ENCODE measurements at places on chromosomes 2 and 18. TPM values are rescaled to one million over a fixed set of nuclear protein-coding genes. Genes with fewer than 3 reads are reported as not detected.

The LYG1 gene
- total RNA-seq, result 0.51 TPM

The IHH gene
- total RNA-seq, result not detected

The HOXD12 gene
- total RNA-seq, result not detected

The TUBA3E gene
- total RNA-seq, result not detected

The PAIP2B gene
- total RNA-seq, result 2.3 TPM

The KLHL14 gene
- 3.3 TPM for total RNA-seq

The FZD7 gene
- total RNA-seq, result 38.5 TPM

The NT5DC4 gene
- not detected for total RNA-seq

The CAVIN2 gene
- 3.0 TPM for total RNA-seq

The FHL2 gene
- total RNA-seq, result 398 TPM

The ANKRD29 gene
- total RNA-seq, result 0.81 TPM

The RAB31 gene
- 33.3 TPM for total RNA-seq

The IL1RL1 gene
- total RNA-seq, result under 0.01 TPM

The ABI2 gene
- total RNA-seq, result 49.7 TPM

The LCT gene
- total RNA-seq, result not detected

The RNU2-63P gene
- not detected for total RNA-seq

Measured in mesangial cell (primary cell).